Tibial nerve (tissue), 4 donors: ENCODE measurements at places on chromosomes 16 and 17.

DNA sequence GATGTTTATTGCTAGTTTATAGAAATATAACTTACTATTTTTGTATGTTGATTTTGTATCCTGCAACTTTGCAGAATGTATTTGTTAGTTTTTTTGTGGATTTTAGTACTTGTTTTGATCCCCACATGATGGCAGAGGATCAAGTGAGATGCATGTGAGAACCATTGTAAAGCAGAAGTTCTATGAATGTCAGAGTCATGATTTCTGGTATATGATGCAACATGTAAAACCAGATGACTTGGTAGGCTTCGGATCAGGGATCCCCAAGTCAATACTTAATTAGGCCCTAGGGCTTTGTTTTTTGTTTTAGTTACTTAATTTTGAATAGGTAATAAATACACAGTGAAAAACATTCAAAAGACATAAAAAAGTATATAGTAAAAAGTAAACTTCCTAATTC, 45.8 kb downstream of the ESRP2 start:
- no peak for DNase-seq

GRCh38 chr17:78717431-78717980, 64.6 kb downstream of the CYTH1 start:
- peak; percentile 23 for DNase-seq

DNA sequence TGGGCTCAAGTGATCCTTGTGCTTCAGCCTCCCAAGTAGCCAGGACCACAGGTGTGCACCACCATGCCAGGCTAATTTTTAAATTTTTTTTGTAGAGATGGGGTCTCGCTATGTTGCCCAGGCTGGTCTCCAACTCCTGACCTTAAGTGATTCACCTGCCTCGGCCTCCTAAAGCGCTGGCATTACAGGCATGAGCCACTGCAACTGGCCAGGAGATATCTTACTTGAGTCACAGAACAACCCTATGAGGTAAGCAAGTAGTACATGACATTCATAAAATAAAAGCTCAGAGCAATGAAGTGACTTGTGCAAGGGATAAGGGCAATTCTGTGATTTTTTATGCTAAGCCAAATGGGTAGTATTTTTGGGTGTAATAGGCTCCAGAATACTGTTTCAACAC, 57.3 kb downstream of the CDC27 start:
- no peak for DNase-seq

- DNase-seq = no peak
Measured at GRCh38 chr16:57585051-57585687, 42.7 kb downstream of the ADGRG5 start.

GRCh38 chr17:72267601-72268000, 146.8 kb downstream of the SOX9 start:
- no peak for DNase-seq

DNA sequence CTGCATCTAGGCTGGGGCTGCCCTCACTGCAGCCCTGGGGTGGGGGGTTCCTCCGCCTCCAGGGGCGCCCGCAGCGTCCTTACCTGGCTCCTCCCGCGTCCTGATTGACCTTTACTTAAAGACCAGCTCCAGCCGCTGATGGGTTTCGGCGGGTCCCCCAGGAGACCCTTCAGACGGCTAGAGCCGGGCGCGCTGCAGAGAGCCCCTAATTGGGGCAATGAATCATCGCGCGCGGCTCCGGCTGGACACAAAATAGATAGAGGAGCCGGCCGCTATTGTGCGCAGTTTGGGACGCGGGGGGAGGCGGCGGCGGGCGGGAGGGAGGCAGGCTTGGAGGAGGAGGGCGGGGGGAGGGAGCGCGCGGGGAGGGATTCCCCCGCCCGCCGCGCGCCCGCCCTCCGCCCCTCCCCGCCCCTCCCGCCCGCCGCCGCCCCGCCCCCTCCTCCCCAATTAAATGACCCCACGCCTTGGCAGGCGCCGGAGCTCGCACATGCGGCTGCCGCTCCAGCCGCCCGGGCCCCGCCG, 56.5 kb upstream of the CIBAR2 start:
- DNase-seq = peak; percentile 51

DNA sequence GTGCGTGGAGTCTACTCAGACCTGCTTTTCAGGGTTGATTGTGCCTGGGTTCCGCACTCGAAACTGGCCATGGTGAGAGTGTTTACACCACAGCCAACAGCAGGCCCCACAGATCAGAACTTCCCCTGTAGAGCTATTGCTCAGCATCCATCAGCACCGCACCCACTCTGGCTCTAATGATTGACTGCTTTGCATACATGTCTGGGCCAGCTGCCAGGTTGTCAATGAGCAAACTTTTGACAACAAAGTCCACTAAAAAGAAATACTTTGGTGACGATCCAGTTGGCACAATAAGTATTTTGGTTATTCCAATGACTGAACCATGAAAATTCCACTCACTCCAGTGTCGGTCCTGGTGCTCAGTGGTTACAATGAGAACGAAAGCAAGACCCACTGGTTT, 190.7 kb downstream of the FOXL1 start:
- DNase-seq = no peak
